ENCODE measurements at places on chromosomes 3 and 15.

GRCh38 chr15:83835479-83835878 is 181.6 kb downstream of the ADAMTSL3 start:
- DNase-seq, result no peak

DNA sequence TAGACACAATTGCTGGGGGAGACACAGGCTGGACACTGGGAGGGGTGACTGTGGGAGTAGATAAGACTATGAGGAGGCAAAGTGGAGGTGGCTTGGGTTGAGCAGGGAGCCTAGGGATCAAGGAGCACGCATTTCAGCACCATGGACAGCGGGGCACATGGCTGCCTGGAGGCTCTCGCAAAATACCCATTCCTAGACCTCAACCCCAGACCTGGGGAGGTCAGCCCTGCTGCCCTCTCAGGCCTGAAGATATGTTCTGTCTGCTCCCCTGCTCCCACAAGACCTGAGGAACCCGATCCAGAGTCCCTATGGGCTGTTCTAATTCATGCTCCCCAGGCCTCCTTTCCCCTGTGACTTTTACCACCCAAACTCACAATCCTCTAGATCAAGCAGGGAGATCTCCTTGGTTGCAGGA is 16.0 kb upstream of the CPEB1 start:
- DNase-seq, result no peak

DNA sequence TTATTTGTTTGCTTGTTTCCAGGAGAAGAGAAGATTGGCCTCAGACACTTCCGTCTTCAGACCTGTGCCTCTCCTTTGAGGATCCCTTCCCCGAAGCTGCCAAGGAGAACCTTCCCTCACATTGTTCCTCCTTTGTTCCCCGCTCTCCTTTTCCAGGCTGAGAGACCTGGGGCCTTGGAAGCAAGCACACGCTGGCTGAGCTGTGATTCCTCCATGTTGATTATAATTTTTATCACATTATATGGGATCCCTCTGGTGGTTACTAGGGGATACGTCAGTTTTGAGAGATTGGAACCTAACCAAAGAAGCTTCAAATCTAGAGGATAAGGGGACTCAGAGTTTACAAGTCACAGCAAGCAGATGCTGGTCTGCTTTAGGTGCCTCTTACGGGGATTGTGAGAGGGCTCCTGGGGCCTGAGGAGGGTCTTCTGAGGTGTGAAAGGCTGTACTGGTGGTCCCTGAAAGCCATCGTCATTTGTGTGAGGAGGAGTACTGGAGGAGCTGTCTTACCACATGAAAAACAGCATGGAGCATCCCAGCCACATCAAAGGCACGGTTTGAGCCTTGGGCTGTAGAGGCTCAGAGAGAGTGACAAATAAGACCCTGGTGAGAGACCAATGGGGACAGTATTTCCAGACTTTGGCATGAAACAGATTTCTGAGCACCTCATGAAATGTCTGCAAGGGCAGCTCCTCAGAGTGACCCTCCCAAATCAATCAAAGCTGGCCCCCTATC is 760.1 kb upstream of the CFAP20DC start:
- DNase-seq, result no peak

DNA sequence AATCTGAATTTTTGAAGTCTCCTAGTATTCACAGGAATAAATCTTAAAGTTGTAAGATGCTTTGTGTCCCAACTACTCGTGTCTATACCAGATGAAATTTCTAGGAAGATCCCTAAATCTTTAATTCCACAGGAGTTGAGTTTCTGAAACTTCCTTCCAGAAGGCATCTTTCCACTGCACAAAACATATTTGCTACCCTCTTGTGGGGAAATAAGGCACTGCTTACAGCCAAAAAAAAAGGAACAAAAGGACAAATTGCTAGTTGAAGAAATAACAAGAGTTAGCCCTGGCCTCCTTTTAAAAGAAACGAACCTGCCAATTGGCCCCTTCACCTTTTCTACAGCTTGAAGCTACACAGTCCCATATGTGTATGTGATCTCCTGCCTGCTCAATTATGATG is 54.0 kb downstream of the TAFA4 start:
- no peak for DNase-seq

DNA sequence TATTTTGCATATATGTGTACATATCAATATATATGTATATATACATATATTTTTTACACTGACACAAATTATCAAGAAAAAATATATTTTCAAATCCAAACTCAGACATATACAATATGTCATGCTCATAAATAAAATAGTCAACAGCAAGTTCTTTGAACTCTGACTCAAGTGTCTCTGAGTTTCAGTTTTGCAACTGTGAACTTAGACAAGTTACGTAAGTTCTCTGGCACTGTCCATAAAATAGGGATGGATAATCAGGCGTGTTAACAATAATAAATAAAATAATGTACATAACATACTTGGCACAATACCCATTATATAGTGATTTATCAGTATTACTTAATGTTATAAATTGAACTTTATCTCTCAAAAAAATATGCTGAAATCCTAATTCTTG is 12.1 kb upstream of the XRN1 start:
- DNase-seq, result no peak

- no peak for DNase-seq
These were observed 1.8 kb upstream of the MESD start for GRCh38 chr15:80991421-80991820.

GRCh38 chr3:179156170-179156569 is 8.0 kb downstream of the PIK3CA start:
- DNase-seq, result no peak

DNA sequence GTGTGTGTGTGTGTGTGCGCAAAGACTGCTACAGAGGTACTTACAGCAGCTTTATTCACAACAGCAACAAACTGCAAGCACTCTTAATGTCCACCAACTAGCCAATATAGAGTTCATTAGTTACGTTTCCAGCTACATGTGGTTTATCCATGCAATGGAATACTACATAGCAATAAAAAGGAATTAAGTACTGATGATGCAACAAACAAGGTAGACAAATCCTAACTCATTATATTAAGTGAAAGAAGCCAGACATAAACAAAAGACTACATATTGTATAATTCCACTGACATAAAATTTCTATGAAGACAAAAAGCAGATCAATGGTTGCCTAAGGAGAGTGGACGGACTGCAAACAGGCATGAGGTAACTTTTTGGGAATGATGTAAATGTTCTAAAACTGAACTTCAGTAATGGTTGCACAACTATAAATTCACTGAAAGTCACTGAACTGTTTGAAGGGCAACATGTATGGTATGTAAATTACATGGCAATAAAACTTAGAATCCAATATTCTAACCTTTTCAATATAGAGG is 433.7 kb downstream of the SHQ1 start:
- no peak for DNase-seq

GRCh38 chr15:77024273-77025082 is 29.6 kb downstream of the PSTPIP1 start:
- DNase-seq, result peak; percentile 57
